Cardiac septum (tissue), 1 donor: ENCODE measurements at places on chromosomes 11 and 22. TPM values are rescaled to one million over a fixed set of nuclear protein-coding genes. Genes with fewer than 3 reads are reported as not detected.

Gene HBB
- 1,223 TPM for total RNA-seq

Gene FOXRED1
- total RNA-seq = 23.0 TPM

Gene KCNJ1
- not detected for total RNA-seq

Gene C11orf86
- not detected for total RNA-seq
